ENCODE measurements at places on chromosomes 1 and 21.

DNA sequence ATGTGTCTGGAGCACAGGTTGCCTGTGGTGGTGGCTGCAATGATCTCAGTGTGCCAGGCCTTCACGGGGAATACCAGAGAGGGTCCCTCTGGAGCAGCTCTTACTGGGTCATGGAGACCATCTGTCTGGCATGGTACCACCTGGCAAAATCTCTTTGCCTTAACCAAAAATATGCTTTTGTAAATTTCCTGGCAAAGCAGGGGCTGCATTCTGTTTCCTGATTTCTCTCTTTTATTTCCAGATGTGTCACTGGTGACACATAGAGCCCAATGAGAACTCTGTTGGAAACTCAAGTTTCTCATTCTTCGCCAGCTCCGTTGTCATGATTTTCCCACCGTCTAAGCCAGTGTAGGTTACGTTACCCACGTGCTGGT, 136.5 kb downstream of the FGGY start:
- DNase-seq: peak; percentile 59

DNA sequence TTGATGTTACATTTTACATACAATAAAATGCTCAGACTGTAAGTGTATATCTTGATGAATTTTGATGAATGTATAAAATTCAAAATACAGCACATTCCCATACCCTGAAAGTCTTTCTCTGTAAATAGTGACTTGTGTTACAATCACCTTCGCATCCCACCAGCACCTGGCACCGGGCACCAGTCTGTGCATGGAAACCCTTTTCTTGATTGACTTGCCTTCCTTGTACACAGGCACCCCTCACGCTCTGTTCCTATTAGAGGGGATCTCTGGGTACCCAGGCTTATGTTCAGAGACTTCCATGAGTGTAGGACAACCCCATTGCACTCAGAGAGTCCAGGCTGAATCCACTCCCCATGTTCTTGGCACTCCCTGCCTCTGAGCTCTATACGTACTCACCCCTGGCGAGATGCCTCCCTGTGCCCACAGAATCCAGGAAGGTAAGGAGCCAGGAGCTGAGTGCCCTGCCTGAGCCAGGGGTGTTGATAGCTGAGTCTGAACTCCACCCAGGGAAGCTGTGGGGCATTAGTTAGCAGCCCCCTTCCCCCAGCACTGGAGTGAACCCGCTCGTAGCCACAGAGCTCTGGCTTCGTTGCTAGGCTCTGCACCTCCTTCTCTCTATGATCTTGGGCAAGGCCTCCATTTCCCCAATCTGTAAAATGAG, 22.5 kb upstream of the PKP1 start:
- DNase-seq: no peak

DNA sequence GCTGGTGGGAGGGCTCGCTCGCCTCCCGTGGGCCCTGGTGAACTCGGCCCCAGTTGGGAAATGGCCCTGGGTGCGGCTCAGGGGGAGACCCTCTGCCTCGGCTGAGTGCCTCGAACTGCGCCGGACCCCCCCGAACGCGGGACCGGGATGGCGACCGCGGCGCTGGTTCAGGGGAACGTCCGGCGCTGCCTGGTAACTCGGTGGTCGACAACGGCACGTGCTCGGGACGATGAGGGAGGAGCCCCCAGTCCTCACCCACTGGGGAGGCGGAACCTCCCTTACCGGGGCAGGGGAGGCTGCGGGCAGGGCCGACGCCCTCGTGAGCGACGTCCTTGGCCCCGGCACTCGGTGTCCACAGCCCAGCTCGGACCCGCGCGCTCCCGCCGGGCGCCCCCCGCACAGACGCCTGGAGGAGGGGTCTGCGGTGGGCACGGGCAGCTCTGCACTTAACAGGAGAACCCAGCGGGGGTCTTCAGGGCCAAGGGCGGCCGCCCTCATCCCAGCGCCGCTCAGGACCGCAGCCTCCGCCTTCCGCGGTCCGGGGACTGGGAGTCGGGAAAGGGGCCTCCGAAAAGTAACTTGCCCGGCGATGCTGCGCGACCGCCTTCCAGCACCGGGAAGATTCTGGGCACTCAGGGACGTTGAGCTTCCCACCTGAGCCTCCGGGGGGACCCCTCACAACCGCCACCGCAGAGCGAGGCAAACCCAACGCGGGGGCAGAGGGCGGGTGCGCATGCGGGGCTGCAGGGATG, 1.7 kb downstream of the HES4 start:
- no peak for DNase-seq

DNA sequence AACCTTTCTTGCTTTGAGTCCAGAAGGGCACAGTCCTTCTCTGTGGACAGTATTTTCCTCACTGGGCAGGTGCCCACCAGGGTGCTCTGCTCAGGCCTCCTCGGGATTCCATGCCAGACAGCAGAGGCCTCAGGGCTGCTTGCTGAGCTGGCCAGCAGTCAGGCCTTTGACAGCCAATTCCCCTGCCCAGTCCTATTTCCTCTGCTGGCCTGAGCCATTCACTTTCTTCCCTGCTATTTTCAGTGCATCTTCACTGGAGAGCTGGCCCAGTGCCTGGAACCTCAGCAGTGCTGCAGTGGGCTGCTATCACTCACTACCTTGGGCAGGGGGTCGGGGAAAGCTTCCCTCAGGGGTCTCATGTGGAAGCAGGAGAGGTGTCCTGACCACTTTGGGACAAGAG, 33.2 kb downstream of the KCNA10 start:
- no peak for DNase-seq

DNA sequence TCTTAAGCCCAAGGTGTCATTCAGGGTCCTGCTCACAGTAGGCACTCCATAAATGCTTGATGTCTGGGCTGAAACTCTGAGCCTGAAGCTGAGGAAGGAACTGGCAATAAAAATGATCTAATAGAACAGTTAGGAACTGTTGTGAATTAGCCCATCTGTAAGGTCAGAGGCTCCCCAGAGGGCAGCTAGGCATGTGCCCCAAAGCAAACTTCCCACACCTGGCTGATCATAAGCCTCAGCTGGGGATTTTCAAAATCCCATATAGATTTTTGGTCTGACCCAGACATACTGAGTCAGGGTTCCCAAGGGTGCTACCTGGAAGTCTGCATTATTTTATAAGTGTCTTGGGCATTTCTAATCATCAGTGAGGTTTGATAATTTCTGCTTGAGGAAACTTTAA, 309.4 kb upstream of the PROX1 start:
- DNase-seq: no peak

DNA sequence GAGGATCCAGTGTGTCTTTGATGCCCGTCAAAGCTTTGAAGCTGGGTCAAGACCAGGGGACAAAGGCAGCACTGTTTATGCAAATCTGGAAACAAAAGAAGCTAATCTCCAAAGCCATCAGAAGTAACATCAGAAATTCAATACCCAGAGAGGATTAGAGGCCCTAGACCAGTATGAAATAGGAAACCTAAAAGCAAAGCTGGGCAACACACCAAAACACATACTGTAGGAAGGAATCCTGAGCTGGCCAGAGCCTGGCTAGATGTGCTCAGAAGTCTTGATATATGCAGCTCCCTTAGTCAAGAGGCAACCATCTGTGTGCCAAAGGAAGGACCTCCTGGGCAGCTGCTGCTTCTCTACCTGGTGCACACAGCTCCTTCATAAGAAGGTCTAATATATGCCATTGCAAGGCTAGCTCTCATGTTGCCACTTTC, 12.3 kb downstream of the COLGALT2 start:
- DNase-seq: peak; percentile 92

DNA sequence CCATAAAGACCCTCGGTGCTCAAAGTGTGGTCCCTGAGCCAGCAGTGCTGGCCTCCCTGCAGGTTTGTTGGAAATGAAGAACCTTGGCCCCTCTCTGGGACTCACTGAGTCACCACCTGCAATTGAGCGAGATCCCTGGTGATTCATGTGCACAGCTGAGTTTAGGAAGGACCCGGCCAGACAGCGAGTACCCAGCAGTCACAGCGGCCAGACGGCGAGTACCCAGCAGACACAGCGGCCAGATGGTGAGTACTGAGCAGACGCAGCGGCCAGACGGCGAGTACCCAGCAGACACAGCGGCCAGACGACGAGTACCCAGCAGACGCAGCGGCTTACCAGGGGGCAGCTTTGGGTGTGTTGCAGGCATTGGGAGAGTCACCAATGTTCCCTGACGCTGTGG, 123.8 kb downstream of the PRDM16 start:
- DNase-seq: no peak

DNA sequence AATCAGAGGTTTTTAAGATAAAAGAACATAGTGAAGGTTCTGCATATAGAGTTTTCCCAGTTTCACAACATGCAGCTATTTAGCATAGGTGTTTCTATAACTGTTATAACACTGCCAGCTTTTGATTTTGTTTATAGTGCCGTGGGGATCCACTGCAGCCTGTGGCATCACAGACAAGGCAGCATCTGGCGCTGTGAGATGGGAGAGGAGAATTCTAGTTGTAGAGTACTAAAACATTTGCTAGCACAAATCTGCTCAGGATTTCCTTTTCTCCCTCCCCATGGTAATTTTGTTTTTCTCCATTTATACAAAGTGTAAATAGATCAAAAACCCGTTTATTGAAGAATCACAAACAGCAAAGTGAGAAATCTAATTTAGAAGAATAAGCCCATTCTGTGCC, 482.8 kb upstream of the NCAM2 start:
- no peak for DNase-seq

GRCh38 chr1:89728381-89728780, 92.5 kb upstream of the LRRC8D start:
- DNase-seq: no peak

- no peak for DNase-seq
These were observed 6.7 kb upstream of the SNAPIN start for GRCh38 chr1:153651771-153652170.

DNA sequence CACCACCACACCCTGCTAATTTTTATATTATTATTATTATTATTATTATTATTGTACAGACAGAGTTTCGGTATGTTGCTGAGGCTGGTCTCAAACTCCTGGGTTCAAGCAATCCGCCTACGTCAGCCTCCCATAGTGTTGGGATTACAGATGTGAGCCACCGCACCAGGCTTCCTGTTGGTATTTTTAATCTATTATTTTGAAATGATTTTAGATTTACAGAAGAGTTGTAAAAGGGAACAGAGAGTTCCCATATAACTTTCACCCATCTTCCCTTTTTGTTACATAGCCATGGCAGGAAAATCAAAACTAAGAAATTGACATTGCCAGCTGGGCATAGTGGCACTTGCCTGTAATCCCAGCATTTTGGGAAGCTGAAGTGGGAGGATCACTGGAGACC, 42.9 kb upstream of the CITED4 start:
- DNase-seq: no peak

- no peak for DNase-seq
These were observed 437.8 kb downstream of the PTBP2 start for GRCh38 chr1:97159342-97159741.

DNA sequence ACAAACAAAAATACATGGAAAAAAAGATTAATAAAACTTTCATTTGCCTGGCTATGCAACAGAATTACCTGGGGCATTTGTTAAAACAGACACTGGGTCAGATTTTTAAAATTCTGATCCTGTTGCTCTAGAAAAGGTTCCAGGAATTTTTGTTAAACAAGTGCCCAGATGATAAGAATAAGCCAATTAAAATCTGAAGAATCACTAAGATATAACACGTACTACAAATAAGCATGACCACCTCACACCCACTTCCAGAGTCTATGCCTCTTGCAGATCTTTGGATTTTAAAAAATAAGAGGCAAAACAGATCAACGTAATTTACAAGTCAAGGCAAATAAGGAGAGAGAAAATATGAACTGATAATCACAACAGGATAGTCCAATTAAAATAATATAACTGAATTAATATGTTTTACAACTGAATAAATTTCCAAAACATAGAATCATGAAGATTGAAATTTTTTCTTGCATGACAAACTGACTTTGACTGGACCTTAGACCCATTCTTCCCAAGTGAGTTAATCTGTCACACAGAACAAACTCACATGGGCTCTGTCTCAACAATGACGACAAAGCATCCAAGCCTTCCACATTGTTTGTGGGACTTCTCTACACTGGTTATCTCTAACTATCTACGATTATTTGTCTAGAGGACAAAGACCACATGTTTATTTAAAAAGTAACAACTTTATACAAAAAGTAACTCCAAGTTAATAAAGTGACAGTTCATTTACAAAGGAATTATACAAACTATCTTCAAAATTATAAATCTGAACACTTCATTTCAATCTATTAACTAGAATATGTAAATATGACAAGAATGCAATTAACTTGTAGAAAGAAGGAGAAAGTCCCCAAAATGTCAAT, 56.9 kb downstream of the COP1 start:
- no peak for DNase-seq

DNA sequence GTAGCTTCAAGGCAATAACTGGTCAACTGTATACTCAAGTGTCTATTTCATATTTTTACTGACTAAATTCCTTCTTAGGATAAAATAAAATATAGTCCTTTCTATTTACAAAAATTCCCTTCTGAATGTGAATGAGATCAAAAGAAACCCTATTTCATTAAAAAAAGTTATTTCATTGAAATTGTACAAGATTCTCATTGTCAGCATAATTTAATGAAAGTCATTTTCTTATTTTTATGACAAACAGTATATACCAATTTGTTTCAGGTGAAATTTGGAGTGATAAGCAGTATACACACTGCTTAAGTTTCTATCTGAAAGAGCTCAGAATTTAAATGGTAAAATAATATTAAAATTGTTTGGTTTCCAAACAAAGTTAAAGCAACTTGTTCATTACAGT, 269.2 kb downstream of the USH2A start:
- DNase-seq: no peak

DNA sequence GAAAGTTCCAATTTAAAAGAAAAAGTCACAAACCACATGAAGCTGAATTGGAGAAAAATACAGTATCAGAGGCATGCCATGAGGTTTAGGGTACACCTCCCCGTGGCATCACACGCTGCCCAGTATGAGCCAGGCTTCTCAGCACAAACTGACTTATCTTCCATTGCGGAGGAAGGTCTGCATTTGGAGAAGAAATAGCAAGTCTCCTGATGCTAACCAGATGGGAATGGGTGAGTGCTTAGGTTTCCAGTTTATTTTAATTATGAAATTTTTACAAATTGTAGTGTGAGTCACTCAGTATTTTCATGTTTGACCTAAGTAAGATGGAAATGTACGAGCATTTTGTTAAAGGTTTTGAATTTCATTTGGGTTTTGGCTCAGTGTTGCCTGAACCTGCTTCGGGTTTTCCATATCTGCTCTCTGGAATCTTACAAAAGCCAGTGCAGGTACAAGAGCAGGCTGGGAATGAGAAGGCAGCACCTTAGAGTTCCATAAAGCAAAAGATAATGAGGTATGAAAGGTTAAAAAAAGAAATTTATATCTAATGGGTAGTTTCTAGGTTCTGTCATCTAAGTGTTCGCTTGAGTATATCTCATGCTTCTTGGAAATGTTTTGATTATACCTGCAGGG, 213.9 kb downstream of the PATJ start:
- DNase-seq: no peak

DNA sequence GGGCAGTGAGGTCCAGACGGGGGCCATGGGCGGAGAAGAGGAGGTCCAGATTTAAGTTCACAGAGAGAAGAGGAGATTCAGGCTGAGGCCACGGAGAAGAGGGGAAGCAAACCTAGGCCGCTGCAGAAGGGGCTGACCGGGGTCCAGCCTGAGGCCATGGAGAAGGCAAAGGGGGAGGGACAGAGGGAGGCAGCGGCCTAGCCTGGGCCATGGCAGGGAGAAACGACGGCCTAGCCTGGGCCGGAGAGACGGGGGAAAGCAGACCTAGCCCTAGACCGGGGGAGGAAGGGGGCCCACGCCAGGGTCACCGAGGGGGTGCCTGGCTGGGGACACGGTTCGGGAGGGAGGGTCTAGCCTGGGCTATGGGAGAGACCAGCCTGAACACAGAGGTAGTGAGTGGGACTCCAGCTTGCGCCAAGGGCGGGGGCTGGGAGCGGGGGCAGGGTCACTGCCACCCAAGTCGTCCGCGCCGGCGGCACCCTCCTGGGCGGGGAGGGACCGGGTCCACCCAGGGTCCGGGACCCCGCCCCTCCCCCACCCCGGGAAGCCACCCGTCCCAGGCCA, 459 bp downstream of the CAPZB start:
- DNase-seq: no peak

Data from fibroblast of skin of abdomen (primary cell).